Right lung (tissue), 10 donors: ENCODE measurements at places on chromosomes 6 and 20. TPM values are rescaled to one million over a fixed set of nuclear protein-coding genes. Genes with fewer than 3 reads are reported as not detected.

DNA sequence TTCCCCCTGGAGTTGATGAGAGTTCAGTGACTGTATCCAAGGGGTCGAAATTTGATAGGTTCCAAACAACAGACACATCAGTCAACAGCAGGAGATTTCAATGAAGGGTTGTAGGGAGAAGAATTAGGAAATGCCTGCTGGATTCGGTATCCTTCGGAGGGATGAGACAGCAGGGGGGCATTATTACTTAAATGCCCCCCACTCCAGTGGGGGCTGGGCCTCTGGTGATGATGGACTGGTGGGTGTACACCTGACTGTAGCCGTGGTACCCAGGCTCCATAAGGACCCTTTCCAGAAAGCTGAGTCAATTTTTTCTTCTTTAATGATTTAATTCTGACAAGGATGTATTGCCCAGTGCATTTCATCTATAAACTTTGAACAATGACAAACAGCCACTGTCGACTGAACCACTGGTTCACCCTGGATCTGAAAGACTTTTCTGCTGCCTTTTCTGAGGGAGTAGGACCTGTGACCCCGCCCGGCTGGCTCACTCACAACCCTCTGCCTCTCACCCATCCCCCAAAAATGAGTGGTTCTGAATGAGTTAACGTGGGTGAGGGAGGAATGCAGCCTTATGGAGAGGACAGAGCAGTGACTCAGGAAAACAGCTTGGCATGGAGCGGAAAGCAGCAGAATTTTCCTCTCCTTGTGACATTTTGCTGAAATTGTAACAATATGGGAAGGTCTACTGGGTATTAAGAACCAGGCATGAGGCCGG lies 41.0 kb downstream of the ZMYND8 start:
- DNase-seq: no peak

DNA sequence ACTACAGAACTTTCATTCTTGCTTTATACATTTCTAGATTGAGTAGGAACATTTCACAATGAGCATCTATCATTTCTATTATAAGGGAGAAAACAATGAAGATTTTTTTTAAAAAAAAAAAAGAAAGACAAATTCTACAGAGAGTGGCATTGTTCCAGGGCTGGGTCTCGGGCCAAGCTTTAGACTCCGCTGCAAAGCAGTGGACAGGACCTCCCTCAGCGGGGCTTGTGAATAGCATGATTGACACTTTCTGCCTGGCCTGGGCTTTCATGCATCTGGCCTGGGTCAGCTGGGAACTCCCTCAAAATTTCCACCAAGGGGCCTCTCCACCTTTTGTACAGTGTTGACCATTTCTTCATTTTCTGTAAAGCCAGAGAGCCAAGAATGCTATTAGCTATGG lies 55.8 kb upstream of the HIVEP2 start:
- DNase-seq: peak; percentile 5

DNA sequence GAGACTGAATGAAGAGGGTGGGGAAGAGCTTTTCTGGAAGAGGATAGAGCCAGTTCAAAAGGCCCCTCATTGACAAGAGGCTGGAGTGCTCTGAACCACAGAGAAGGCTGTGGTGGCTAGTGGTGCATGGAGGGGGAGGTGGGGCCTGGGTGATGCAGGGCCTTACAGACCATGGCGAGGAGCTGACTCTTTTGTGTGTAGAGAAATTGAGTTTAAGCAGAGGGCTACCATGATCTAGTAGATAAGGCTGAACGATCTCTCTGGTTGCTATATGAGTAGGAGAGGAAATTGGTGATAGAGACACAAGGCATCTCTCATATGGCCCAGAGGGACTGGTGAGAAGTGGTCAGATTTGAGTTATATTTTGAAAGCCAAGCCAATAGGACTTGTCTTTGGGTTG lies 137.6 kb downstream of the UST start:
- no peak for DNase-seq

DNA sequence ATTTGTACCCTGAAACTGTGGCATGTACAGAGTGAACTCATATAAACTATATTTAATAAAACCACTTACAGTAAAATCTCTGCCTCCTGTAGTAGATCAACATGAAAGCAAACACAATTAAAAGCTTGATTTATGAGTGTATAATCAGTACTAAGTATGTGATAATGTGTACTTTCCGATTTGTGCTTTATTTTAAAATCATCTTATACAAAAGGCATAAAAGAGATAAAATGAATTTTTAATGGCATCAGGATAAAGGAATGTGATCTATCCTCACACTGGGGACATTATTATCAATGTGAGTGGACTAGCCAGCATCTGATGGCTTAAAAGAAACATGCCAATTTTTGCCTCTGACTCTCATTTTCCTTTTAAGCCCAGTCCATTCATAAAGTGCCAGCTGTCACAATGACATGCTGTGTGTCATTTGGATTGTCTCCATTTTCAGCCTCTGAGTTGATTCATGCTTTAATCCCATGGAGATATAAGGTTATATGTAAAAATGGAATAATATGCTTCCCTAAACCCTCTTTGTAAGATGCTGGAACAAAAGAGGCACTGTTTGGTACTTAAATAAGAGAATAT lies 831.6 kb upstream of the EYS start:
- DNase-seq: peak; percentile 32

DNA sequence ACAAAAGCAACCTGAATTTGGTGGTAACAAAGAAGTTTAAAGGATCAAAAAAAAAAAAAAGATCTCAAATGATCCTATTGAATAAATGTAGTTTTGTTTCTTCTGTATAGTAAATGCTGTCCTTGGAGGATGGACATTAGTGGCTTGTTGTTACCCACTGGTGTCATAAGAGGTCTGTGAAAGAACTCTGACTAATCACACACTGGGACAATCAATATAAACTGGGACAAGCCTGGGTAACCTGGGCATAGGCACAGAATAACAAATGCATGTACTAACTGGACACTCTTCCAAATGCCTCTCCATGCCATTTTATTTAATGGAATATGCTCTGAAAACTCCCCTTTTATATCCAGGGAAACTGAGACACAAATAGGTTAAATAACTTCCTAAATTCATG lies 241.4 kb downstream of the DOK5 start:
- DNase-seq: no peak

GRCh38 chr20:11304795-11305194 lies 612.9 kb upstream of the BTBD3 start:
- DNase-seq: no peak

- DNase-seq: no peak
Measured at GRCh38 chr6:24284006-24284405, 73.9 kb downstream of the DCDC2 start.

GRCh38 chr20:11083841-11084240 lies 410.0 kb upstream of the JAG1 start:
- DNase-seq: no peak

GRCh38 chr20:57919049-57919448 lies 209.2 kb upstream of the PMEPA1 start:
- DNase-seq: no peak

- no peak for DNase-seq
Measured at GRCh38 chr6:22043284-22043962, 253.4 kb downstream of the PRL start.

DNA sequence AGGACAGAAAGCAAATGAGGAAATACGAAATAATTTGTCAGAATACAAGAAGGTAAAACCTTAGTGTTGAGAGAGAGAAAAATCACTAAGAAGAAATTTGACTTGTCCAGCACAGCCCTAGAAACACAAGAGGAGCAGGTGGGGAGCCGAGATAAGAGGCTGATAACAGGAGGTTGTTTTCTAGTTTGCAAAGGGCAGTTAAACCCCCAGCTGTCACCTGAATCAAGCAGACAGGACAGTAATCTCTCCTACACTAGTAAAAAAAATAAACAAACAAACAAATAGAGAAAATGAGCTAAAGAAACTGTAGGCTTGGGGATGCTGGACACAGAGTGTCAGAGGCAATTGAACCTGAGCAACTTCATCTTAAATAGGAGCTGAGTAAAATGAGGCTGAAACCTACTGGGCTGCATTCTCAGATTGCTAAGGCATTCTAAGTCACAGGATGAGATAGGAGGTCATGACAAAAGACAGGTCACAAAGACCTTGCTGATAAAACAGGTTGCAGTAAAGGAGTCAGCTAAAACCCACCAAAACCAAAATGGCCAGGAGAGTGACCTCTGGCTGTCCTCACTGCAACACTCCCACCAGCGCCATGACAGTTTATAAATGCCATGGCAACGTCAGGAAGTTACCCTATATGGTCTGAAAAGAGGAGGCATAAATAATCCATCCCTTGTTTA lies 40.4 kb downstream of the FAM184A start:
- no peak for DNase-seq

GRCh38 chr6:16333580-16333979 lies 95.2 kb downstream of the GMPR start:
- no peak for DNase-seq

- no peak for DNase-seq
Measured at GRCh38 chr6:116036075-116036773, 24.5 kb downstream of the FRK start.

- DNase-seq: no peak
Measured at GRCh38 chr6:7112741-7113313, 5.1 kb downstream of the RREB1 start.

DNA sequence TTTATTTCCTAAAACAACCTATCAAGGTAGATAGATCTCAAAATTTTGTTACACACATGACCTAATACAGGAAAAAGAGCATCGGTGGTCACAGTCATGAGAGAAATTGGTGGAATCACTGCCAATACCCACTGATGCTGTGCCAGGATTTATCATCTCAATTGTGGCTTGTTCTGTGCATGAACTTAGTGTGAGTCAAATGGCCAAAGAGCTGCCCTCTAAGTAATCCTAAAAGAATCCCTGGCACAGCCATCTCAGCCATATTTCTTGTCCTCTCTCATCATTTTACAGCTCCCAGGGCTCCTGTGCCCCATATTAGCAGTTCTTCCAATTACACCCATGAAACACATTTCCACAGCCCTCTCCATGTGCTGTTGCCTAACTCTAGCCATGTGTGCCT lies 6.1 kb downstream of the GSTA5 start:
- DNase-seq: no peak

- DNase-seq: no peak
Measured at GRCh38 chr6:2542858-2543218, 207.9 kb downstream of the MYLK4 start.

GRCh38 chr20:5680192-5680591 lies 70.0 kb upstream of the SHLD1 start:
- DNase-seq: no peak

GRCh38 chr6:56046576-56046975 lies 171.2 kb upstream of the BMP5 start:
- DNase-seq: no peak

- DNase-seq: no peak
Measured at GRCh38 chr20:35306931-35307517, 14.8 kb upstream of the FAM83C start.

GRCh38 chr6:34463849-34464248 lies 2.0 kb upstream of the PACSIN1 start:
- DNase-seq: no peak

DNA sequence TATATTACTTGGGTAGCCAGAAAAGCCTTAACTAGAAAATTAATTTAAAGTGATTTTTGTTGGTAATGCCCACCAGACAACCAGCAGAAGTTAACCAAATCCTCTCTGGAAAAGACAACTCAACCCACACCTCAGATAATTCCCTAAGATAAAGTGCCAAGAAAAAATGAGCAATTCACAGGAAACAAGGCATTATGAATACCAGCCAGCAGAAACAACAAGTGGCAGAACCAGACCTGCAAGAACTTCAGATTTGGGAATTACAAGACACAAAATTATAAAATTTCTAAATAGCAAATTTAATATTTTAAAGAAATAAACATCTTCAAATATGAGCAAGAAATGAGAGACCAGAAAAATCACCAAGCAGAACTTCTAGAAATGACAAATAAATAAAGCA lies 80.0 kb upstream of the MRPS10 start:
- DNase-seq: no peak

- DNase-seq: no peak
Measured at GRCh38 chr6:4929097-4929718, 74.6 kb downstream of the RPP40 start.

- no peak for DNase-seq
Measured at GRCh38 chr20:54573838-54574237, 98.4 kb downstream of the DOK5 start.

- no peak for DNase-seq
Measured at GRCh38 chr6:26057899-26058298, 29.3 kb upstream of the HFE start.

DNA sequence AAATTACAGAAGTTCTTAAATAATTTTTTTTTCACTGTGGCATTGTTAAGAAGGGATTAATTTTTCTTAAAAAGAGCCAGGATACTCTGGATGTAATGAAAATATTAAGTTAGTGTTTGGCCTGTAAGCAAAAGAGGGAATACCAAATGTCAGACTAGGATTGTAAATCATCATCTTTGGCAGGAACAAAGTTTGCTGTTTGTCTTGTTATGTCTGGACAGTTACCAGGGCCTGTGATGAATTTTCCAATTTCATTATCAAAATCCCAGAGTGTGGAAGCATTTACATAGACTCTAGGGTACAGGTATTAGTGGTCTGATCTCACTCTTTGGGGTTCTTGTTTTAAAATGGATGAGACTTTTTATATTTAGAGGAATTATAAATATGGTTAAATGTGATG lies 26.1 kb downstream of the CEP57L1 start:
- DNase-seq: no peak

- no peak for DNase-seq
Measured at GRCh38 chr6:89954721-89955148, 60.5 kb downstream of the GJA10 start.

DNA sequence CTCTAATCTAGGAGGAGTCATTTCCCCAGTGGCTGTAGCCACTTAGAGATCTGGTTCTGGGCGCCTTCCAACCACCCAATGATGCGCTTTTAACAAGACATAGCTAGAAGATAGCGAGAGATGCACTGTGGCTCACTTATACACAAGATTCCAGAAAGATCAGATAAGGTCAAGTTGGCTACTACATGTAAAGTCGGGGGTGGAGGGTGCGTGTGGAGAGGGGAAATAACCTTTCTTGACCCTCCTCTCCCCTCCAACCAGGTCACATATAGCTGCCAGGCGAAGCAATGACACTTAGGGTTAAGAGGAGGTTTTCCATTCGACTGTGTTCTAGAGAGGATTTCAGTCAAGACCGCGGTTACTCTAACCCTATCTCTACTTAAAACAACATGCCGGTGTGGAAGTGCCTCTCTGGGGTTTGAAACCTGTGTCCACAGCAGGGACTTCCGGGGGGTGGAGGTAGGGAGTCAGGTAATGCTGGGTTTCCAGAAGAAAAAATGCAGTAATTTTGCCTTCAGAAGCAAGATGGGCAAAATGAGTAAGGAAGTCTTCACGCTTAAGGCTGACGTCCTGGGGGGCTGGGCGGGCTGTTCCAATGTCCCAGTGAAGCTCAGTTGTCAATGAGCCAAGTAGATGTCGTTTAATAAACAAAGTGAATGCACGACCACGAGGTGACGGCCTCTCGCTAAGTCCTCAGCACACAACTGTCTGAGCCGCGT lies 1.8 kb upstream of the SIM1 start:
- no peak for DNase-seq

GRCh38 chr20:14701326-14701725 lies 363.9 kb upstream of the FLRT3 start:
- DNase-seq: no peak

C6orf118 gene
- 4.2 TPM for polyA plus RNA-seq

HAO1 gene
- not detected for polyA plus RNA-seq

HLA-DMB gene
- polyA plus RNA-seq: 8.4 TPM

POLR3F gene
- 16.0 TPM for polyA plus RNA-seq

SLC17A1 gene
- polyA plus RNA-seq: 0.17 TPM

NMBR gene
- 0.18 TPM for polyA plus RNA-seq

PRSS16 gene
- 5.0 TPM for polyA plus RNA-seq

HMGCLL1 gene
- 13.4 TPM for polyA plus RNA-seq

ANKRD66 gene
- 3.2 TPM for polyA plus RNA-seq

RXRB gene
- polyA plus RNA-seq: 69.7 TPM

LY6G6C gene
- polyA plus RNA-seq: 0.39 TPM

ABHD16B gene
- not detected for polyA plus RNA-seq

CLPSL2 gene
- polyA plus RNA-seq: not detected

NEU1 gene
- polyA plus RNA-seq: 31.1 TPM

TTK gene
- polyA plus RNA-seq: 28.1 TPM
